ENCODE measurements at places on chromosomes 11 and 22.

GRCh38 chr22:41822317-41823057, 10.4 kb upstream of the SREBF2 start:
- DNase-seq, result no peak

DNA sequence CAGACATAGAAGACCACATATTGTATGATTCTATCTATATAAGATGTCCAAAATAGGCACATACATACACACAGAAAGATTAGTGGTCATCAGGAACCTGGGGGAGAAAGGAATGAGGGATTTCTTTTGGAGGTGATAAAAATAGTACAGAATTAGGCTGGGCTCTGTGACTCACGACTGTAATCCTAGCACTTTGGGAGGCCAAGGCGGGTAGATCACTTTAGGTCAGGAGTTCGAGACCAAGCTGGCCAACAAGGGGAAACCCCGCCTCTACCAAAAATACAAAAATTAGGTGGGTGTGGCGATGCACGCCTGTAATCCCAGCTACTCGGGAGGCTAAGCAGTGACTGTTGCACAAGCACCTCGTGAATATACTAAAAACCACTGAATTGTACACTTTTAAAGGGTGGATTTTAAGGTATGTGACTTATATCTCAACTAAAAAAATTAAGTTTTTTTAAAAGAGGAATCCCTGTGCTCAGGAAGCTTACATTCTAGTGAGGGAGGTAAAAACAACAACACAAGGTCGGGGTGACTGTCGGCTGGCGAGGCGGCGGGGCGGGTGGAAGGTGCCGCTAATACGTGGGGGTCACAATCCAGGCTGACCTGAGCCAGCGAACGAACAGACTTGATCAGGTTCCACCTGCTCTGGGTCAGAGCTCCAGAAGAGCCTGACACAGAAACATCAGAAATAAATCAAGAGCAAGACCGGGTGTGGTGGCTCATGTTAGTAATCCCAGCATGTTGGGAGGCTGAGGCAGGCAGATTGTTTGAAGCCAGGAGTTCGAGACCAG, 25.3 kb upstream of the TESMIN start:
- DNase-seq, result no peak

DNA sequence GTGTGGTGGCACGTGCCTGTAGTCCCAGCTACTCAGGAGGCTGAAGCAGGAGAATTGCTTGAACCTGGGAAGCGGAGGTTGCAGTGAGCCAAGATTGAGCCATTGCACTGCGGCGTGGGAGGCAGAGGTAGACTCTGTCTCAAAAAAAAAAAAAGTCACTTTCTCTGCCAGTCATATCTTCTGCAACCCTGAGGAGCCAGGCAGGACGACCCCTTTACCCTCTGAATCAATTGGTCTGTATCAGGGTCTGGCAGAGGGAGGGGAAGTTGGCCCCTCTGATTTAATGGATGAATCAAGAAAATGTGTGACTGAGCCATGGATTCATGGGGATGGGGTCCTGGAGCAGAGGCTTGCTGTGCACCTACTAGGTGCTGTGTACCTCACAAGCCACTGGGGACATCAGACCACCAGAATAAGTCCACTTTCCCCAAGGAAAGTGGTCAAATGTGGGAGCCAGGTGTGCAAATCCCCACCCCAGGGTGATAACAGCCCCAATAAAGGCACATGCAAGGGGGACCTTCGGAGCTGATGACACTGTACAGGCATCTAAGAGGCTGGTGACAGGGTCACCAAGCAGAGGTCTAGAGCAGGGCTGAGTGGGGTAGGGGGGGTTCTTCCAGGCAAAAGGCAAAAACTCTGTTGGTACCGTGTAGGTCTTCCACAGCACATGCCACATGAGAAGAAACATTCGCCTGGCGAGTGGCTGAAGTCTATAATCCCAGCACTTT, 29.0 kb downstream of the TXN2 start:
- DNase-seq, result no peak

DNA sequence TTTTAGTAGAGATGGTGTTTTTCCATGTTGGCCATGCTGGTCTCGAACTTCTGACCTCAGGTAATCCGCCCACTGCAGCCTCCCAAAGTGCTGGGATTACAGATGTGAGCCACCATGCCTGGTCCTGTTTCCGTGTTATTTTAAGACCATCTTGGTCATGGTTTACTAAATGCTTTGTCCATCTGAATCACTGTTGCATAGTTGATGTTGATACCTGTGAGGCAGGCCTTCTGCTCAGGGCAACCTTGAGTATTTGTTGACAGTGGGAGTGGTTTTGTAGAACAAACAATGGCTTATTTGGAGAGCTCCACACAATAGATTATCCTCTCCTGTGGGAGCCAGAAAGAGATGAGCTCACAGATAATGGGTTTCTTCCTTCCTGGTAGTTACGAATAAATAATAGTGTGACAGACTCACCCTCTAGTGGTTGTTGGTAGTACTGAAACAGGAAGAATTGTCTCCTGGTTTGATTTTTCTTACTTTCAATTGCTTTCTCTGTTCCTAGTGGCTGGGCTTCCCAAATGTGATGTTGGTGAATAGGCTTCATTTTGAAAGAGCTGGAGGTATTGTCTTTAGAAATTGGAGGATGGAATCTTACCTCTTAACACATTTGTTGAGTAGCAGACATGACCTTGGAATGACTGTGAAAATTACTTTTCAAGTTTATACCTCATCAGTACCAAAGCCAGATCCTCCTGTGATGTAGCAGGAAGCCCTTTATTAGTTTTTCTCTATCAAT, 39.0 kb downstream of the CTNND1 start:
- DNase-seq, result no peak

- DNase-seq, result no peak
These were observed 62.6 kb downstream of the SWAP70 start for GRCh38 chr11:9726321-9727022.

DNA sequence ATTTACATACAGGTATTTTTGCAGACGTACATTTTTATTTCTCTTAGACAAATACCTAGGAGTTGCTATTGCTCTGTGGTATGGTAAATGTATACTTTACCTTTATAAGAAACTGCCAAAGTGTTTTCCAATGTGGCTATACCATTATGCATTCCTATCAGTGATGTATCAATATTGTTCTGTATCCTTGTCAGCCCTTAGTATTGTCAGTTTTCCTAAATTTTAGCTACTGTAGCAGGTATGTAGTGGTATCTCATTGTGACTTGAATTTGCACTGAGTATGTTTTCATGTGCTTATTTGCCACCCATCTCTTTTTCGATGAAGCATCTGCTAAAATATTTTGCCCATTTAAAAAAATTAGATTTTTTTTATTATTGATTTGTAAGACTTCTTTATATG, 37.0 kb downstream of the CLPB start:
- no peak for DNase-seq

GRCh38 chr22:26374391-26375026, 54.6 kb upstream of the ASPHD2 start:
- no peak for DNase-seq

DNA sequence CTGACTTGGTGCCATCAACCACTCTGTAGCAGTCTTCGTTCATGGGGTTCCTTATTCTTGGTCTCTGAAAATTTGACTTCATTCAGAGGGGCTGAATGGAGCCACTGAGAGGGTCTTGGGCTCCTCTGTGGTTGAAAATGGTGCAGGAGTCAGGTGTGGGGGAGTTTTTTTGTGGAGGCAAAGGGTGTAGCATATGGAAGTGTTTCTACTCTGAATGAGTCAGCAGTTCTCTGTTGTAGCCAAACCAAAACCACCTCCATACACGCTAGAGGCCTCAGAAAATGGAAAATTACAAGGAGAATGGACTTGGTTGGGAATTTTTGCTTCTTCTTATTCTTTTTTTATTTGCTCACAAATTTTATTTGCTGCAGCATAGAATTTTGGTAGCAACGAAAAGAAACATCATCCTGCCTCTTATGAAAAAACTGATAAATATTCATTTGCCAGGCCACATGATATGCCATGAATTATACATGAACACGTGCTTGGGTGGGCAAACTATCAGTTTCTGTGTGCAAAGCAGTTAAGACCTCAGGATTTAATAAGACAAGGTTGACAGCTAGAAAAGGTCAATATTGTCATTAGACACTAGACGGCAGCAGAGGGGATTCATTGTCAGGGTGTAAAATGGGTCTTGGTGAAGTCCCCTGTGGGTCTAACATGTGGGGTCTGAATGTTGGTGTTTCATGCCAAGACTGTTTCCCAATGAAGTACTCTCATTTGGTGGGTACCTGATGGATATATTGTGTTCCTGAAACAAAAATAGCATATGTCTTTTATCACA, 111.7 kb downstream of the MYO18B start:
- DNase-seq, result no peak

DNA sequence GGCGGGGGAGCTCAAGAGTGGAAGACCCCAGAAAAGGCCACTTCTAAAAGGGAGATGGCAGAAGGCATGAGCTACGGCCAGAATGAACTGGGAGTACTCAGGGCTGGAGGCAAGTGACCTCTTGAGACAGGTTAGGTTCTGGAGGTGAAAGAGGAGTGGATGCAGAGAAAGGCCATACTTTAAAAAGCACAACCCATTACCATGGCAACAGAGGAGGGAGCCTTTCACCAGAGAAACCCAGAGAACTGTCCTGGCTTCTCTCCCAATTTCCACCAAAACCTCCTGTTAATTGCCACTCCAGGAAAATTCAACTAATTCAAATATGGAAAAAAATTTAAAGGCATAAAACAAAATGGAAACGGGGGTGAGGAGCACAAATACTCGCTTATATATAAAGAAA, 15.8 kb downstream of the A4GALT start:
- no peak for DNase-seq

- DNase-seq, result no peak
These were observed 144.4 kb downstream of the GRIA4 start for GRCh38 chr11:105754260-105754659.

DNA sequence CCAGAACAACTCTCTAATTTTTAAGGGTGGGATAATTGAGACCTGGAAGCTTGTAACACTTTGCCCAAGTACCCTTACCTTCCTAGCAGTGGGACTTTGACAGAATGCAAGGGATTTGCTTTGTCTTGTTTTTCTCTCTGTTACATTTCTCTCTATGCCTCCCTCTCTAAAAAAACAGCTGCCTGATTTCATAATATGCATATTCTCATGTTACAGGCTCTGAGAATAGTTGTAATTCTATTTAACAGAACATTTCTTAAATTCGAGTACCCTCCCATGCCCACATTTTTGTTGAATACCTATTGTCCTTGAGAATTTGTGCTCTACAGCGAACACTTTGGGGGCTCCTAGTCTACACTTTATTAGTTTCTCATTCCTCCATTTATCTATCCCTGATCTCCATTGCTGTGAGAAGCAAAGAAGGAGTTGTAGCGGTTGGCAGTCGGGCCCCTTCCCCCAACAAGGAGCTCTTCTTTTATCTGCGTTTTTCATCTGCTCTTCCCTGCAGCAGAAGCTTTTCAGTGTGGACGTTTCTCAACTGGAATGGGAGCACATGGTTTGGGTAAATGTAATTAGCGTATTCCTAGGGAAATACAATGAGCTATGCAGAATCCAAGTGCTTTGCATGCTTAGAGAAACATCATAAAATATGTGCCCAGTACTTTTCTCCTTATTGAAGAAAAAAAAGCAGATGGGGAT, 117.7 kb upstream of the CCDC90B start:
- DNase-seq, result no peak

DNA sequence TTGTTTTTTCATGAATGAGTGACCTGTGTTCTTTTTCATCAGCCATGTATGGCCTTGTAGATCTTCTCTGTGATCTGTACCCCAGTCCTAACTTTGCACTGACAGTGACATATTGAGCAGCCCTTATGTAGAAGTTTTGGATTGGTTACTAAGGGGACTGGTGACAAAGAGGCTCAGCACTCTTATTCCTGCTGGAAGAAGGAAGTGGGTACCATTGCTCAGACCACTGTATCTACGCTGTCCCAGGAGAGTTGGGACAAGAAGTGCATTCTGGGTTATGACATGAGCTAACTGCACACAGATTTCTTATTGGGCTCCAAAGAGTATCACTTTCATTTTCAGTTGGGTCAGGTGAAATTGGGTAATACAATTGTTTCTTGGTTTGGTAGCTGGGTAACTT, 107.8 kb upstream of the RASSF10 start:
- no peak for DNase-seq

DNA sequence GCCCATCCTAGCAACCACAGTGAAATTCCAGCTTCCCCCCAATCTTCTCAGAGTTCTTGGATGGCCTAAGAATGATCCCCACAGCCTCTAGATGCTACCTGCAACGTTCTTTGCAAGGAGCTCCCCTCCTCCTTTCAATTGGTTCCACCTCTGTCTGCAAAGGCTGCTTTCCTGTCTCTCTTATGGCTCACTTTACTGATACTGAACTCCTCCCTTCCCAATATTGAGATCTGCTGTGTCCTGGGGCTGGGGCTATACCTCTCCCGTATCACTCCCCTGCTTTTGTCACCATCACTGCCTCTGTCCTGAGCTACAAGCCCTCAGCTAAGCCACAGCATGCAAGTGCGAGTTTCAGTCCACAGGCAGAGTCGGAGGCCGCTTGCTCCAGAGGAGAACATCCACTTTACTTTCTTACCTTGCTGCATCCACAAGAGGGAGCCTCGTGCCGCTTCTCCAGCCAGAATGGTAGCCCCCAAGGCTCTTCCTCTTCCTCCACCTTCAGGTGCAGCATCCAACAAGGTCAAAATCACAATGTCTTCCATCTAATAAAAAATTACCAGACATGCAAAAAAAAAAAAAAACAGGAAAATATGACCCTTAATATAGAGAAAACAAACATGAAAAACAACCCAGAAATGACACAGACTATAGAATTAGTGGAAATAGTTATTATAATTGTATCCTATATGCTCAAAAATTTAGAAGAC, 48.6 kb upstream of the TMEM45B start:
- no peak for DNase-seq

- no peak for DNase-seq
These were observed 61.0 kb downstream of the TNRC6B start for GRCh38 chr22:40238425-40239344.

- DNase-seq, result no peak
These were observed 560 bp upstream of the MPPED1 start for GRCh38 chr22:43411040-43411868.

DNA sequence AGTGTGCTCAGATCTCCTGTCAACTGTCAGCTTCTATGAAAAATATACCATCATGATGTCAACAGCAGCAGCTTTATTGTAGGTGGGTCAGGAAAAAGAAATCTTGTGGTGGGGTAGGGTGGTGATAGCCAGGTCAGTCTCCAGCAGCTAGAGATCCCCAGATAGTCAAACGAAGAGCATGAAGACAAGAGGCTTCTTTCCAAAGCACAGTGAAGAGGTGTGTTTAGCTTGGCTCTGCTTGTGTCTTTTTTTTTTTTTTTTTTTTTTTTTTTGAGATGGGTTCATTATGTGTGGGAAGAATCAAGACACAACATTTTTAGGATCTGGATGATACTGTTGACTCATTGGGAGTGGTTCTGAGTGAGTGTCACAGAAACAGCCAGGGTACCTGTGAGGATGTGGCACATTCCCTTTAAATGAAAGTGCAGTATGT, 1075.5 kb downstream of the NTM start:
- DNase-seq, result no peak
